Cerebellar nuclear complex (tissue), 1 donor: ENCODE measurements at places on chromosomes 6 and 20.

DNA sequence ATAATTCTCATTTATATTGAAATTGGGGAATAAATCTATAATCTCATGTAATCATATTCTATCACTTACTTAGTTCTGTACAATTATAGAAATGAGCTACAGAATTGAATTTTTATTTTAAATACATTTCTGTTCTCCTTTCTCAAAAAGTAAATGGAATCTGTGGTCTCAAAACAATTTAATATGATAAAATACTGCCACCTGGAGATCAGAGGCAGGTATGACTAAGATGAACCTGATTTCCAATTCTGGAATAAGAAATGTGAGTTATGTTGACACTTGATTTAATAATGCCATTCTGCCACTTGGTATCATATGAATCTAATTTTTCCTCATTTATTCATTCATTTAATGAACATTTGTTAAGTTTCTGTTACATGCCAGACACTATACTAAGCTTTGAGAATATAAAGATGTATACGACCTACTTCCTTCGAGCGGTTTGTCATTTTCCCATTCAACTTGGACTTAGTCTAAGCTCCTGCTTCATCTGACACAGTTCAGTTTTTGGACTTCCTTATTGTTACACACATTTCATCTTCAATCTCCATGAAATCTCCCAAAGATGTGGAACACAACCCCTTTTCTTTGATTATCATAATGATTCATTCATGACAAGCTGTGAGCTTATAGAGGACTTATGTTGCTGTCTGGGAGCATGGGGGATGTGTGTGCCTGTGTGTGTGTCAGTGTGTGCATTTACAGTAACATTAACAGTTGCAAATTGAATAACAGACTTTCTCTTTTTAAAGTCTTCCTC, 7.5 kb upstream of the CCDC28A start:
- DNase-seq = no peak

DNA sequence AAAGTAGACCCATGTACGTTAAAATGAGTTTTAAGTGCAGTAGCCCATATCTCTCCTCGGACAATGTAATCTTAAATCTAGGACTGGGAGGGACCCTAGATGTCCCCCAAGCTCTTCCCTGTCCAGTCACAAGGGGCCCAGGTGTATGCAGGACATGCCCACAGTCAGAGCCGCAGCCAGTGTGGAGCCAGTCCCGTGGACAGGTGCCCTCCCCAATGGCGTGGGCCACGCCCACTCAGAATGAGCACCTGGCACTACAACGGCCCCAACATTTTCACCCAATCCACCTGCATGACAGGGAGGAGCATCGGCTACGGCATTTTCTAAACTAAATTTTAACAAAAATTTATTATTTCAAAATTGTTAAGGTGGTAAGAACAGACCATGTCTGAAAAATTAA, 53.2 kb downstream of the WDR27 start:
- no peak for DNase-seq

- no peak for DNase-seq
These were observed 15.8 kb upstream of the LIN28B start for GRCh38 chr6:104940893-104941728.

GRCh38 chr20:62252342-62252966, 14.1 kb downstream of the OSBPL2 start:
- no peak for DNase-seq

DNA sequence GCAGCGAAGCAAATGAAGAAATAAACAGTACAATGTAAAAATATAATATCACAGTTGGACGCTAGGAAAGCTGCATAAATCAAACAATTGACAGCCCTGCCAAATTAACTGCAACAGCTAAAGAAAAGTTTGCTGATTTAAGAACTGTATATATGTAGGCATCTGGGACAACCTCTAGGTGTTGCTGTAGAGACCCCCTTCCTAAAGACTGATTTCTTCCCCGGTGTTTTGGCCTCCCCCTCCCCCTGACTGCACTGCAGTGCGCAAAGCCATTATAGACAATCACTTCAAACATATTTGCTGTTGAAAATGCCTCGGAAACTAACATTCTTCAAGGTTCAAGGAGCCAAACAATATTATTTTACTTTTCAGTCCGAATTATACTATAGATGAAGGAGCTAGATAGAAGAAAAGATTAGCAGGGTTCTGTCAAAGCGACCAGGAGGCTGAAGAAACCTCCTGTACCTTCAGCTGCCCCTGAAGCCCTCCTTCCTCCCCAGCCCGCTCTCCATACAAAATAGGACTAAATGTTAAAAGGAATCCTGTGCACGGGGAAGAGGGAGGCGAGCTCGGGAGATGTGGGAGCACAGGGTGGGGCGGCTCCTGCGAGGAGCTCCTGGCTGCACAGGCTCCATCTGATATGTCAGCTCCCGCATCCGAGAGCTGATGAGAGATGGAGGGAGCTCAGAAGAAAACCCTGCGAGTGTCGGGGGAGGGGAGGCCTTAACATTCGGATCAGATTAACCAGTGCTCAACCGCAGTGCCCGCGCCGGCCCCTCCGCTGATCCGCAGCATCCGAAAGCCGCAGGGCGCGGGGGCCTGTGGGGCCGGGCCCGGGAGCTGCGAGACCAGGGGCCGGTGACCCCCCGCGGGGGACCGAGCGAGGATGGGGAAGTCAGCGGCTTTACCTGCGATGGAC, 822 bp downstream of the ELOVL4 start:
- peak; percentile 14 for DNase-seq

DNA sequence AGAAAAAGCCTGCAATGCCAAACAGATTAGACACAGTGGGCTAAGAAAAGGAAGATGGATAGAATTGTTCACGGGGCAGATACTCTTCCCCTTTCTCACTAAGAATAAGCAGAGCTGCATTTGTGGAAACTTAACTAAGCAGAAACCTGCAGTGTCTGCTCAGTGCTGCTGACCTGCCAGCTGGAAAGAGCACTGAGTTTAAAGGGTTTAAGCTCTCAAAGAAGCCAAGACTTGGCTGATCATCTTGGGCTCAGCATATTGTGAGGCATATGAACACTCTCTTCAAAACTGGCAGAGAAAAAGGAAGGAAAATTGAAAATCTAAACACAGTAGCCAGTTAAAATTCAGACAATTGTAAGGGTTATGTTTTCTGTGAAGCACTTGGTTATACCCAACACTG, 711.1 kb upstream of the EPHA7 start:
- DNase-seq = no peak

GRCh38 chr20:45416917-45417316, 976 bp downstream of the PIGT start:
- no peak for DNase-seq
